ENCODE measurements at places on chromosomes 11 and 22.

- DNase-seq, result no peak
Observed at GRCh38 chr11:3093281-3094191, 36.3 kb upstream of the CARS1 start.

- no peak for DNase-seq
Observed at GRCh38 chr11:20087118-20087521, 73.2 kb downstream of the DBX1 start.

DNA sequence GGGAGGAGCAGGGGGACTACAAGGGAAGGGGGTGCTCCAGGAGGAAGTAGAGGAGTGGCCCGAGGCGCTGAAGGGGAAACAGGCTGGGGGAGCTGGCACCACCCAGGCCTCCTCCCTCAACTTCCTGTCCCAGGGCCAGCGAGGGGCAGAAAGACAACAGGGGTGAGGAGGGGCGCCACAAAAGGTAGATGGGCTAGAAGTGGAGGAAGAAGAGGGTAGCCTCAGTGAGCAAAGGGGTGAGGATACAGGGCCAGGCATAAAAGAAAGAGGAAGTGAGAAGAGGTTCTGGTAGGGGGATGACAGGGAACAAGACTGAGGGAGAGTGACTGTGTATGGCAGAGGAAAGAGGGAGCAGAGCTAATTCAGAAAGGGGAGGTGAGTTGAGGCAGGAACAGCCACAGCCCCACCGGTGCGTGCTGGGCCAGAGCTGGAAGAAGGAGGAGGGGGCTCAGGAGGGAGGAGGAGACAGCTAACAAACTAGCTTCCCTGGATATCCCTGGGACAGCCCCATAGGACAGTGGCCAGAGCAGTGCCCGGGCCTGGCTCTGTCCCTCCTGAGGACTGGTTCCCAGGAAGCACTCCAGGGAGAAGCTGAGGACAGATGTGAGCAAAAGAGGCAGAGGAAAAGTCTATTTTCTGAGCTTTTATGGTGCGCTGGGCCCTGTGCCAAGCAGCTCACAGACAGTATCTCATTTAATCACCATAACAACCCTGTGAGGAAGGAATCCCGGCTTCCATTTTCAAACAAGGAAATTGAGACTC is 8.5 kb downstream of the DCHS1 start:
- peak; percentile 33 for DNase-seq

GRCh38 chr22:23509571-23510302 is 70.4 kb downstream of the IGLL1 start:
- DNase-seq, result no peak

GRCh38 chr11:12785901-12786300 is 111.7 kb downstream of the TEAD1 start:
- no peak for DNase-seq

DNA sequence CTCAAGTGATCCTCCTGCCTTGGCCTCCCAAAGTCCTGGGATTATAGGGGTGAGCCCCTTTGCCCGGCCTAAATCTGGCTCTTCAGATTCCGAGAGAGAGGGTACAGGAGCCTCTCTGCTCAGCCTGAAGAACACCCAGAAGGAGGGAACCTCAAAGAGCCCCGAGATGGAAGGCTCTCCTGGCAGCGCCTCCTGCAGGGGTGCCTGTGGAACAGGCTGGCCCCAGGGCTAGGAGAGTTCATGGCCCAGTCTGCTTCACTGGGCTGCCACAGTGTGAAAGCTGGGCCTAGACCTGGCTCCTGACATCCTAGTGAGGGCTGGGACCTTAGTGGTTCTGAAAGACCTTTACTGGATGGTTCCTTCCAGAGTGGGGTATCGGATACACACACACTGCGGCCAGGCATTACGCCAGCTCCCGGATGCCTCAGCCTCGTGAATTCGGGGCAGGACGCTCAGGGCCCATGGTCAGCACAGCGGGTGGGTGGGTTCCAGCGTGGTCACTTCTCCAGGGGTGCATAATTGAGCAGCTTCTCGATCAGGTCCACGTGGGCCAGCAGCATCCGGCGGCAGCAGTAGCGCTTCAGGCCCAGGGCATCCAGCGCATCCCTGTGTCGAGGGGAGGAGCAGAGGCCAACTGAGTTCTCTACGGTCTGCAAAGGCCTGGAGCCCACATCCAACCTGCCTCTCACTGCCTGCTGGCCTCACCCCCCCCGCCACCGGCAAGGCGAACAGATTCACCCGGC is 2.3 kb downstream of the POLR2L start:
- DNase-seq, result no peak

- peak; percentile 74 for DNase-seq
Observed at GRCh38 chr11:63560506-63561180, 2.5 kb downstream of the PLAAT2 start.

GRCh38 chr11:134584706-134585445 is 172.8 kb upstream of the B3GAT1 start:
- DNase-seq, result peak; percentile 1

DNA sequence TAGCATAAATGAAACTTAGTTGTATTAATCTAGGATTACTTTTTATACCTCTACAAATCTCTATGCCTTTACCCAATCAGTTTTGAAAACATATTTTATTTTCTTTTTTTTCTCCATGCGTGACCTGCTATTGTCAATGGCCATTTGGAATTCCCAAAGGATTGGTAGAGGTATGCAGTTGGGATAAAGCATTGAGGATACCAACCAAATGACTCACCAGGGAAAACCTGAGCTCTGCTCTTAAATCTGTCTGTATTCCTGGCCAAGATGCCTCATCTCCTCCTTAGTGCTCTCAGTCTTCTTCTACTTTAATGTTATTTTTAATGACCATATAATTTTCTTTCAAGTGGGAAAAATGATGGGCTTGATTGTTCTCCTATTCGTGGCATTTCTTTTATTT is 61.9 kb downstream of the EHF start:
- DNase-seq, result no peak

GRCh38 chr11:22753416-22753815 is 76.2 kb downstream of the SVIP start:
- DNase-seq, result no peak

DNA sequence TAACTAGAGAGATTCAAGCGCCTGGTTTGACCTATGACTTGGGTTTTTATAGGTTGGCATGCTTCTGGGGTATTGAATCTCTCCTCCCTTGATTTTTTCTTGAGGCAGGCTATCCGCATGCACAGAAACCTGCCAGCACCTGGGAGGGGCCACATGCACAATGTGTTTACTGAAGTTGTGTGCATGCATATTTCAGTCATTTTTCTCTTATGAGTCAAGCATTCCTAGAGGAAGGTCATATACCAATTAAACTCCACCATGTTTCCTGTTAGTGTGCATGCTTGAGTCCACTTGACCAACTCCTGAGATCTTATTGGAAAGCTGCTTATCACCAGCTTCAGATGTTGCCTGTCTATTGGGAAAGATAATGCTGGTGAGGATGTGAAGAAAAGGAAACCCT is 1718.4 kb downstream of the LRRC4C start:
- no peak for DNase-seq

GRCh38 chr11:1744137-1744886 is 6.1 kb downstream of the IFITM10 start:
- no peak for DNase-seq

GRCh38 chr11:59724066-59724465 is 10.4 kb upstream of the OR10V1 start:
- no peak for DNase-seq

- DNase-seq, result no peak
Observed at GRCh38 chr11:109849946-109850345, 243.2 kb upstream of the ZC3H12C start.

DNA sequence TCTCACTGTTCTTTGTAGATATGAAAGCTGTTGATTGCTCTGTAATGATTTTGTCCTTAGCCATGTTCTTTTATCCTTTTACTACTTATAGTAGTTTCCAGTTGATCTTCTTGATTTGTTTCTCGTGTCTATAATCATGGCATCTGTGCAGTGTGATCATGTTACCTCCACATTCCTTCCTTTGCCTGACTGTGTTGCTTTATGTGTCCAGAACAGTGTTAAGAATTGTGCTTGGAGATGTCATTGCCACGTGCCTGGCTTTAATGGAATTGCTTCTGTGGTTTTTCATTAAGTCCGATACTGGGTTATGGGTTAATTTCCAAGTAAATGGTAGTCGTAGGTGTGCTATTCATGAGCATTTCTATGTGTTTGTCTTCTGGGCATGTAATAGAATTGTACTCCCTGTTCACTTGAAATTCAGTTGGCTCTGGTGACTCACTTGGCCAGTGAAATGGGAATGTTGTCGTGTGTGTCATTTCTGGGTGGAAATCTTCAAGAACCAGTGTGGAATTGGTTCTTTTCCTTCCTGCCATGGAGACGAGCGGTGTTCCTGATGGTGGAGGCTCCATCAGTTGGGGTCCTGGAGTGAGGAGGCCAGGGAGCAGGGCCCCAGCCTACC is 6.8 kb downstream of the GTSE1 start:
- no peak for DNase-seq

DNA sequence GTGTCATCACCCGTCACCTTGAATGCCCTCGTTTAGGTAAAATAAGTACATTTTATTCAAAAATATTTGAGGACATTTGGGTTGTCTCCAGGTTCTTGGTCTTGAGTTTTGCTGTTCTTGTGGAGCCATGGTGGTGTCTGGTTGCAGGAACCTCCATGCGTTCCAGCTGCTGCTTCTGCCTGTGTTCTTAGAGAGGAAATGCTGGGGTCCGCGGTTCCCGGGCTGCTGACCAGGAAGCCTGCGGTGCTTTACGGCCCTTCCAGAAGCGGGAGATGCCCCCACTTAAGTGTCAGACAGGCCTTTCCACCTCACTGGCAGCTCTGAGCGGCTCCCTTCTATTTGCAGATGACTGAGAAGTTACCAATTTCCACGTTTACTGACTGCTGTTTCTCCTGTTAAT is 66.8 kb downstream of the LRP5 start:
- DNase-seq, result no peak

Measured in DND-41 (cell line).